ENCODE measurements at places on chromosomes 7 and 10.
A peak's percentile ranks its signal among the peaks of the same experiment; 100 is the strongest.

GRCh38 chr10:131059881-131060280 lies 251.6 kb downstream of the TCERG1L start:
- DNase-seq: no peak

- no peak for DNase-seq
Measured at GRCh38 chr7:41786404-41786803, 83.5 kb upstream of the INHBA start.

GRCh38 chr7:148121401-148121800 lies 469.2 kb upstream of the C7orf33 start:
- no peak for DNase-seq

DNA sequence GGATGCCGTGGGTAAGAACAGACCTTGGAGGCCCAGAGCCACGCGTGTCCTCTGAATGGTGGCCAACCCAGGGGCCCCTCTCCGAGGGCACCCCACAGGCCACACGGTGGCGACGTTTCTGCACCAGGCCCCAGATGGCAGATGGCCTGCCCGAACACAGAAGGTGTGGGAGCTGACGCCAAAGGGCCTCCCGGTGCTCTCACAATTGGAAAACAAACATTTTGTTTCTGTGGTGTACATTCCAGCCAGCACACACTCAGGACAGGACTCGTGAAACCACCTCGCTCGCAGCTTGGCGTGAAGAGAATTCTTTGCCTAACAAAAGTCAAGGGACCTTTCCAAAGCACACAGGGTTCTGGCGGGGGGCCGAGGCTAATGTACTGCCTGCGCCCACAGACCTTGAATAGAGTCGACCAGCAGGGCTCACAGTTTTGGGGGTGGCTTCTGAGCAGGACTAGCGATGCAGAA lies 112.1 kb downstream of the FAM53B start:
- peak; percentile 96 for DNase-seq

GRCh38 chr10:48464871-48465736 lies 139.8 kb downstream of the ARHGAP22 start:
- no peak for DNase-seq

DNA sequence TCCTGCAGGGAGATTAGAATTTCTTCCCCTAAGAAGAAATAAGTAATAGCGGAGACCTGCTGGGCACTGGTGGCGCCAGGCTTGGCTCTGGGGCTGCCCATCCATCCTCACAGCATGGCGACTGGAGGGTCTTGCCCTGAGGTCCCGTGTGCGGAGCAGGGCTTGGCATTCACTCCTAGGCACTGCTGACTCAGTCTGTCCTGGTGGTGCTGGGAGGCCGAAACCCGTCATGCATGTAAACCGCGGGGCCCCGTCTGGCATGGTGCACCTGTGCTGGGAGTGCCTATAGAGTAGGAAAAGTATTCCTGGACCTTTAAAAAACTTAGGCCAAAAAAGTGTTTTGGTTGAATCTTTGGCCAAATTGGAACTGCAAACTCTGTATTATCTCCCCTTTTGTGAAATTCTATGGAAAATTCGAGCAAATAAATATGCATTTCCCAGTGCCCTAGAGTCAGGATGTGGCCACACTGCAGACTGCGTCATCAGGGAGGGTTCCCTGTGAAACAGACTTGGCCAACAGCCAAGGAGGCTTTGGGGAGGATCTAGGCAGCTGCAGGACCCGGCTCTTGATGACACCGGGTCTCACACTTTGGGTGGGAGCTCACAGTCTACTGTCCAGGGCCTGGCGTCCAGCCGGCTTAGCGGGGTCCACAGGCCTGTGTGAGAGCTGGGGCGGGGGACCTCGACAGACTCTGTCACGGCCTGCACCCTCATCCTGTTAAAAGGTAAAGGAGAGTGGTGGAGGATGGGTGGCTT lies 122.3 kb downstream of the VIPR2 start:
- DNase-seq: peak; percentile 52

DNA sequence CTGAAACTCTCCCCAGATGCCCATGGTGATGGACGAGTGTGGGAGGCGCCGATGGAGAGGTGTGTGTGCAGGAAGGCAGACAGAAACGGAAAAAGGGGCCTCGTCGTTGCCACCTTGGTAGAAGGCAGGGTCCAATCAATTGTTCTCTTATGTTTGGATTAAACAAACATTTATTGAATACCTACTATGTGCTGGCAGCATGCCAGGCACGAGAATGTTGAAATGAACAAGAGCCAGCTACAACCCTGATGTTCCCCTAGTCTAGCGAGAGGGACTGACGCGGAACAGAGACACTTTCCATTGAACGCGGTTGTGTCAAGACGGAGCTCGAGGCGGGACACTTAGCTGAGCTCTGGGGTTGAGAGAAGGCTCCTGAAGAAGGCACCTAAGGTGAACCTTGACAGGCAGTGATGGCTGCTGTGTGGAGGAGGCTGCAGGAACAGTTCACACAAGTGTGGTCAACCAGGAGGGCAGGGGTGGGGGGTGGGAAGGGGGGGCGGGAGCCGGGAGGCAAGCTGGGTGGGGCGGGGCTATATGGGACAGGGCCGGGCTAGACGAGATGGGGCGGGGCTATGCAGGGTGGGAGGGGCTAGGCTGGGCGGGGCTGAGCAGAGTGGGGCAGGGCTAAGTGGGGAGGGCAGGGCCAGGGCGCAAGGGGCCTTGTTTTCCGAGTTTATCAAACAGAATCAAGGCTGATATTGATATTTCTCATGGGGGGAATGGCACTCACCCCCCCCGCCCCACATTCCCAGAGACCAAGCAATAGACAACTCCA lies 181.0 kb downstream of the GATA3 start:
- DNase-seq: no peak

GRCh38 chr7:28729281-28729680 lies 228.8 kb downstream of the TRIL start:
- no peak for DNase-seq

GRCh38 chr7:78052112-78052511 lies 253.5 kb downstream of the PHTF2 start:
- DNase-seq: no peak

DNA sequence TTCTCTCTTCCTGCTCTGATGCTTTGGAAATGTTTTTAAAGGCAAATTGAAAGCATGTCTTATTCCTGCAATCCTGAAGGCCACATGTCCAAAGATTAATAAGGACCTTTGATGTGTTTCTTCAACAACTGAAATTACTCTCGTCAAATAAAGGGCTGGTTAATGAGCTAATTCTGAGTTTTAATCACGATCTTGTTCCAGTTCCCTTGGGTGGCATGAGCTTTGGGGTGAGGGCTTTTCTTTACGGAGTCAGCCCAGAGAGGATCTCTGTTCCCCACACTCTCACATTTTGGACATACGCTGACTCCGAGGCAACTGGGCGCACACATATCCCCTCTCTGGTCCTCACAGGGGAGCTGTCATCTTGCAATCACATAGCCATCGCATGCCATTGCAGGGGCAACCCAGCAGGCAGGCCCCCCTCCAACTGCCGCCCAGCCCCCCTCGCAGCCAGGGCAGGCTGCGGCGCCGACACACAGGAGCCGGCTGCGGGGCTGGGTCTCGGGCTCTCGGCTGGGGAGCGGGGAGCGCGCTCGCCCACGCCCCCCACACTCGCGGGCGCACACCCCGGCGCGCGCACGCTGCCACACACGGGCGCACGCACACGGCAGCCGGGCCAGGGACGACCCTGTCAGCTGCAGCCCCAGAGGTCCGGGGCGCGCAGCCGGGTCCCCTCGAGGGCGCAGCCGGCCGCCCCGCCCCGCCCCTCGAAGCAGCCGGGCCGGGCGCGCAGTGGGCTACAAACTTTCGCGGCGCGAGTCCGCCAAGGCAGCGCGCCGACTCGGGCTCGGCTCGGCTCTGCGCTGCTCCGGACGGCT lies at the start of gene GDF10:
Gene GDF10, plus strand, starts transcription at position 587 of the 818 bp plus-strand sequence. CDS start 455 bp downstream, outside the sequence.
- DNase-seq: peak; percentile 5

- DNase-seq: peak; percentile 66
Measured at GRCh38 chr10:681670-682318, 7.7 kb downstream of the DIP2C start.

DNA sequence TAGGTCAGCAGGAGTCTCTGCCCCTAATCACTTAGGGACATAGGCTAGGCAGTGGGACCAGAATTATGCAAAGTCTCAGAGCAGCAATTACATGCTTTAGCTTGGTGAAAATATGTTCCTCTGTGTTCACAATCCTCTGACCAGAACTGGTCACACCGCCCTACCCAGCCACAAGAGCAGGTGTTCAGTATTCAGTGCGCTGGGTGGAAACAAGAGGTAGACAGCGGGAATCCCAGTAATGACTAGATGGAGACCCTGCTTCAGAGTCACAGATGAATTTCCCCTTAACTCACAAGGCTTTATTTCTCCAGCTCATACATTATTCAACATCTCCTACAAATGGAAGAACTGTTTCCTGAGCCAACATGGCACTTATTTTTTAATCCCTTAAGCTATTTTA lies 763.7 kb upstream of the POM121L12 start:
- DNase-seq: no peak

GRCh38 chr7:26022982-26023381 lies 129.0 kb upstream of the NFE2L3 start:
- no peak for DNase-seq

GRCh38 chr7:92560602-92561001 lies 29.6 kb downstream of the FAM133B start:
- DNase-seq: peak; percentile 10

DNA sequence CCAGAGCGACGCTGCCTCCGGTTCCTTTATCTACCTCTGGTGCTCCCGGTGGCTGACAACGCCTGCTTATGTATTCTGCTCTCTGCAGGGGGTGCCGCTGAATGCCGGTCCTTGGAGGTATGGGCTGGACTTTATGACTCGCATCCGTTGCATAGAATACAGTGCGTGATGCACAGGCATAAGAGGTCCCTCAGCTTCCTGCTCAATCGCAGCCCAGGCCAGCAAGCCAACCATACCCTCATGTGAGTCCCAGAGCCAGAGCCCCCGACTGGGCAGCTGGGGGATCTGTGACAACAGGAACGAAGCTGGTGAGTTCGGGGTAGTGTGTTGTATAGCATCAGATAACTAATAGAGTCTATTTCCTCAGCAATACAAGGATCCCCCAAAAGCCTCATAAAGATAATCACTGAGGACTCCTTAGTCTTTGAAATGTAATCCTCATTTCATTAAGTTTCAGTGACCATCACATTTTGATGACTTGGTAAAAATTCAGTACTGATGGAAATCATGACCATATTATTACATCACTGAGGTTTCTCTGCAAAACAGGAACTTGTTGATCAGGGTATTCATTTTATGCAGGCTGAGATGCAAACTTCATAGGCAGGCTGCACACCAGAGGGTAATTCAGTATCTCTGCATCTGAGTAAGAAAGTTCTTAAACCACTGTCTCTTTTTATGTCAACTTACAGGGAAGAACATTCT lies 607.8 kb downstream of the PTPRN2 start:
- DNase-seq: no peak

GRCh38 chr10:97828721-97829120 lies 20.9 kb upstream of the GOLGA7B start:
- no peak for DNase-seq

DNA sequence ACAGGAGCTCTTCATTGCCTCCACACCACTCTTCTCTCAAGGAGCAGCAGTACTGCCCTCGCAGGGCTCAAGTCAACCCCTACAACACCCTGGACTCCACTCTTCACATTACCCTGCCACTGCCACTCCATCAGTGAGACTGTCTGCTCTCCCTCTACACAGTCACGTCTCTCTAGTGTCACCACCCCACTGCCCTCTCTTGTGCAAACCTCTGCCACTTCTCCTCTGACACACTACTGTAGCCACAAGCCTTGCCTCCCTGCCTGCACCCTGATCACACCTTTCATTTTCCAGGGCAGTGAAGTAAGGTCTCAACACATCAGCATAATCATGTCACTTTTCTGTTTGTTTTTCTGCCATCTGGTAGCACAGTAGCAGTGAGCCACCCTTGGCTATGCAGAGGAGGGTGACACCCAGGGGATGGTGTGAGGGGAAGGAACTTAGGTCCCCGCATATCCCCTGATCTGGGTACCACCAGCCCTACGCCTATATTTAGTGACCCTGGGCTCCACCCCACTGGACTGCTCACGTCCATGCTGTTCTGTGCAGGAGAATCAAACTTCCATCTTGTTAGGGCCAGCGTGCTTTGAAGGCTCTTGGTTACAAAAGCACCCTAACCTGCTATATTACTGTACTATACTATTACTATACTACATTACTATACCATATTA lies 1.6 kb downstream of the C10orf143 start:
- DNase-seq: no peak

DNA sequence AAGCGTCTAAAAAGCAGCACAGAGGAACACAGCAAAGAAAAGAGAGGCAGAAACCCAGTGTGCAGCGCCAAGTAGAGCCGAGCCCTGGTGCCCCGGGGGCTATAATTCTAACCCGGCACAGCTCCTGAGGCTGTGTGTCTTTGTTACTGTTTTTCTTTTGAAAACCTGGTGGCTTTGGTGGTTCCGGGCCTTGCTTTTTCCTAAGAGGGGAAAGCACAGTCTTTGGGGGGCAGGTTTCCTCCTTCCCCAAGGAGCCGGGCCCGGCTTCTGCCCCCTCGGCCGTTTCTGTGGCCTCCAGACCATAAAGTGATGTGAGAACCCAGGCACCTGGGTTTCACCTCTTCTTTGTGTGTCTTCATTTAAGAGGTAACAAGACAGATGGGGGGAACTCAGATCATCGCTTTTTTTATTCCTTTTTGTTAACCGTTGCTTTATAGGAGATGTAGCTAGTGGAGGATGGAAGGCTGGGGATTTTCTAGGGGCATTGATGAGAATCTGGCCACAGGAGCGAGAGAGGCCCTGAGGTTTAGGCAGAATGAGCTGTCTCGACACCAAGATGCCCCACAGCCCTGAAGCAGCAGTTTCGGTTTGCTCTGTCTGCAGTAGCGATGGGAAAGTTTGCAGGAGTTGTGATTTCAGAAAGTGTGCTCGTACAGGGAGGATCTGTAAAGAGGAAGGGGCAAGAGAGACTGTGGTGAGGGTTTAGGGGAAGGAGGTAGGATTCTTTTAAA lies 367.8 kb upstream of the GALNT17 start:
- DNase-seq: no peak

All from choroid plexus epithelial cell (primary cell).